ENCODE measurements at places on chromosomes 5 and 9.

DNA sequence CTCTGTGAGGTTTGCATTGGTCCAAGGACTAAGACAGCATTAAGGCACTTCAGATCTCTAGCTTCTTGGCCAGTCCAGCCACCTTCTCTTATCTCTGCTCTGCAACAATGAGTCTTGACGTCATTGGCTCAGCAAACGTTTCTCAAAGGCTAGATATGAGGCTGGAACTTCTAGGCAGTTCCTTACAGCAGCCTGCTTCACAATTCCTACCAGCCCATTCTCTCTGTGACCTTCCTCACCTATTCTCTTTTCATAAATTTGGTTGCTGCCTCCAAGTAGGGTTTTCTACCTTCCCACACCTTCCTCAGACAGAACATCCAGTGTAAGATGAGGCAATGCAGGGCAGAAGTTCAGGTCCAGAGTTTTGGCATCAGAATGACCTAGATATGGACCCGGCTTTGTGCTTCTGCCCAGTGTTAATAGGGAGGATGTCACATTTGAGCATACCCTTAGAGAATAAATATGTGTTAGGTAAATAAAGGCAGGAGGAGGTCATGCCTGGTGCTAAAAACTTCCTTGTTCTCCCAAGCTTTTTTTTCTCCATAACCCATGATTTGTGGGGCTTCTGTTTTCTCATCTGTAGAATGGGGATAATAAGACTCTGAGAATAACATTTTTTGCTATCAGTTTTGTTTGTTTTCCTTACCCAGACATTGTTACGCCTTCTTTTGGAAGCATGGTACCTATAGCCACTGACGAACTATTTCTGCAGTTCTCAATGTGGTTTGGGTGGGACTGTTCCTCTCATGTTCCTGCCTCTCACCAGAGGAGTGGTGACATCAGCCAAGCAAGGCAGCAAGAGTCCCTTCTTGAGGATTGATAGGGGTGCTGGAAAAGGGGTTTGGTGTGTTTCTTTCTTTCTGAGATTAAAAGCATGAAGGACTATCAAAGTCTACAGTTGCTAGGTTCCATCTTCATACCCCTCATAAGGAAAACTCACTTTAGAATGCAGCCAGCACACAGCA, 220.6 kb upstream of the TRIM32 start:
- DNase-seq = no peak

GRCh38 chr9:20621471-20622329, 599 bp downstream of the MLLT3 start:
- peak; percentile 68 for DNase-seq

DNA sequence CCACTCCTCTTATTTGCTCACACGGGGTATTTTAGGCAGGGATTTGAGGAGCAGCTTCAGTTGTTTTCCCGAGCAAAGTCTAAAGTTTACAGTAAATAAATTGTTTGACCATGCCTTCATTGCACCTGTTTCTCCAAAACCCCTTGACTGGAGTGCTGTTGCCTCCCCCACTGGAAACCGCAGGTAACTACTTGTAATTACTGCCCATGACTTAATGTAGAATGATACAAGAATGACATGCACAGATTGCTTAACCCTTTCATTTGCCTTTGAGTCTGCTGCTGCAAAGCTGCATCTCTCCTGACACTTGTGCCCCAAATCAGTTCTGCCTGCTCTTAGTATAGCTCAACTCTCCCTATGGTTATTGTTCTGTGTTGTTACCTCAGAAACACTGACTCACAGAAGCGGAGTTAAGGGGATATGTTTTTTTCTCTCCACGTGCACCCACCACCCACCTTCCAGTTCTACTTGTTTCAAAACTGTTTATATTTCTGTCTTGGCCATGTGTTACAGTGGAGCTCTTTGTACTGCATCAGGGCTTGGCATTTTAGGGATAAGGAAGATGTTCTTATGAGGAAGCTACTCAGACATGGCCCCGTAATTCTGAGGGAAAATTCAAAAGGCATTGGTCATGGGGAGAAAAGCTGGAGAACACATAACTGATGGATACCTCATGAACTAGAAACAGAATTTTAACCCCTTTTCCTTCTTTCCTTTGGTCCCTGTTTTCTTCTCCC, 2.3 kb downstream of the ADRB2 start:
- no peak for DNase-seq

DNA sequence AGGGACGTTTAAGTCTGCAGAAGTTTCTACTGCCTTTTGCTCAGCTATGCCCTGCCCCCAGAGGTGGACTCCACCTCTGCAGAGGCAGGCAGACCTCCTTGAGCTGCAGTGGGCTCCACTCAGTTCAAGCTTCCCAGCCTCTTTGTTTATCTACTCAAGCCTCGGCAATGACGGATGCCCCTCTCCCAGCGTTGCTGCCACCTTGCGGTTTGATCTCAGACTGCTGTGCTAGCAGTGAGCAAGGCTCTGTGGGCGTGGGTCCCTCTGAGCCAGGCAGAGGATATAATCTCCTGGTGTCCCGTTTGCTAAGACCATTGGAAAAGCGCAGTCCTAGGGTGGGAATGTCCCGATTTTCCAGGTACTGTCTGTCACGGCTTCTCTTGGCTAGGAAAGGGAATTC, 2188.5 kb upstream of the WWC1 start:
- DNase-seq = no peak

DNA sequence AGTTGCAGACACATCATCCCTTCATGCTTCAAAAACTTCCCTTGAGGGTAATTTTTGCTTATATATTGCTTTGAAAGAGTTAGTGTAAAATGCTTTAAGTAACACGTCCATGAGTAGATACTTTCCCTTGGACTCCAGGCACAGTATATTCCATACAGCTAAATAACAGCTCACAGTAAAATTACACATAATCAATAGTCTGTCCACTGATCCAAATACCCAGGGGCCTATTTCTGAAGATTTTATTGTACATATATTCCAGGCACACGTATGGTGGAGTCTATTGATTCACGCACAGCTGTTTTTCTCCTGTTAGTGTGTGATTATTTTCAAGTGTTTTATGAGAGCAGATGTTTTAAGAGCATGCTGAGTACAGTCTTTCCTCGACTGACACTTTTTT, 223.7 kb upstream of the GRAMD2B start:
- DNase-seq = no peak

GRCh38 chr9:31612336-31613030, 772.0 kb upstream of the ACO1 start:
- DNase-seq = no peak

DNA sequence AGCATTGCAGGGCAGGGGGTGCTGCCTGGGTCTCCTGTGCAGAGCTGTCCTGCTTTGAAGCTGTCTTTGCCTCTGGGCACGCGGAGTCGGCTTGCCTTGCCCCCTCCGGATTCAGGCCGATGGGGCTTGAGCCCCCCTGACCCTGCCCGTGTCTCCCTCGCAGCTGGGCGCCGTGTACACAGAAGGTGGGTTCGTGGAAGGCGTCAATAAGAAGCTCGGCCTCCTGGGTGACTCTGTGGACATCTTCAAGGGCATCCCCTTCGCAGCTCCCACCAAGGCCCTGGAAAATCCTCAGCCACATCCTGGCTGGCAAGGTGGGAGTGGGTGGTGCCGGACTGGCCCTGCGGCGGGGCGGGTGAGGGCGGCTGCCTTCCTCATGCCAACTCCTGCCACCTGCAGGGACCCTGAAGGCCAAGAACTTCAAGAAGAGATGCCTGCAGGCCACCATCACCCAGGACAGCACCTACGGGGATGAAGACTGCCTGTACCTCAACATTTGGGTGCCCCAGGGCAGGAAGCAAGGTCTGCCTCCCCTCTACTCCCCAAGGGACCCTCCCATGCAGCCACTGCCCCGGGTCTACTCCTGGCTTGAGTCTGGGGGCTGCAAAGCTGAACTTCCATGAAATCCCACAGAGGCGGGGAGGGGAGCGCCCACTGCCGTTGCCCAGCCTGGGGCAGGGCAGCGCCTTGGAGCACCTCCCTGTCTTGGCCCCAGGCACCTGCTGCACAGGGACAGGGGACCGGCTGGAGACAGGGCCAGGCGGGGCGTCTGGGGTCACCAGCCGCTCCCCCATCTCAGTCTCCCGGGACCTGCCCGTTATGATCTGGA, 2.7 kb downstream of the CEL start:
- DNase-seq = no peak

DNA sequence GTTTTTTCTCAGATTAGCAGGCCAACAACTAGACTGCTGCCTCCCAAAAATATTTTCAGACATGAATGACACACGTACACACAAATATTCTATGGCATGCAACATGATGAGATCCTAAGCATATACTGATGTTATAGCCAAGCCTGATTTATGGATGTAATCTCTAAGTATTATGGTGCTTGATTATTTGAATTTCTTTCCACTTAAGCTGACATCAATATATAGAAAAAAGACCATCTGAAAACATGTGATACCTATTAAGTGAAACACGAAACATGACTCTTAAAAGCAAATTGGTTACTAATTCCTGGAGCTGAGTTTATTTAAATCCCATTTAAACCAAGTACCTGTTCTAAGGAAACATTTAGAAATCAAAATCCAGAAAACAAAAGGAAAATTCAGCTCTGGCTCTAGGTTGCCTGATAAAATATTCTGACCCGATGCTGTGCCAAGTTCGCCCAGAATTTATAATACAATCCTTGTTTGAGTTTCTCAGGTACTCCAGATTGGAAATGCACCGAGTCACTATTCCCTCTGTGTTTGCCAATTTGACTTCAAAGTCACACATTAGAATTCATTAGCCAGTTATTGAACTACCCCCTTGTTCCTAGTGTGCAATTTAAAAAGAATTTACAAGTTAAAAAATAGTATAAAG, 548.6 kb downstream of the CSNK1G3 start:
- DNase-seq = no peak

DNA sequence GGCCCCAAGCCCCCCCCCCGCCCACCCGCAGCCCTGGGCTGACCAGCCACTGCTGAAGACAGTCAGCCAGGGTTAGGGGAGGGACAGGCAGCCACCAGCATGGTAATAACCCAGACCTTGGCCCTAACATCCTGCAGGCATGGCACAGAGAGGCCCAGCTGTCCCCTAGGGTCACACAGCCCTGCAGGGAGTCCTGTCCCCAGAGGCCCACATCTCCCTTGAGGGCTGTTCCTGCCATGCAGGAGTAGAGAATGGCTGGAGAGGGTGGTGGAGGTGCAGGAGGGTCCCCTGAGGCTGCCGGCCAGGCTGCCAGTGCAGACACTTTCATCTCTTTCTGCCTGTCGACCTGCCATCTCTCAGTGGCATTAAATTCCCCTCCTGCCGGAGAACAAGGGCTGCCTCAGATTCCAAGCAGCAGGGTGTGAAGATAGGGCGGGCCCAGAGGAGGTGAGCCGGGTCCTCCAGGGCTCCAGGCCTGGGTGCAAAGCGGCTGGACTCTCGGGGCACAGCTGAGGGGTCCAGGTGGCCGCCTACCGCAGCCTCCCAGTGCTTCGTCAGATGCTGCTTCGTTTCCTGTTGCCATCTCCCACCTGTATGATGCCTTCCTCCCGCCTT, 40.0 kb downstream of the CXXC5 start:
- DNase-seq = no peak

All from SJCRH30 (cell line).